ENCODE measurements at places on chromosomes 3 and 15.

DNA sequence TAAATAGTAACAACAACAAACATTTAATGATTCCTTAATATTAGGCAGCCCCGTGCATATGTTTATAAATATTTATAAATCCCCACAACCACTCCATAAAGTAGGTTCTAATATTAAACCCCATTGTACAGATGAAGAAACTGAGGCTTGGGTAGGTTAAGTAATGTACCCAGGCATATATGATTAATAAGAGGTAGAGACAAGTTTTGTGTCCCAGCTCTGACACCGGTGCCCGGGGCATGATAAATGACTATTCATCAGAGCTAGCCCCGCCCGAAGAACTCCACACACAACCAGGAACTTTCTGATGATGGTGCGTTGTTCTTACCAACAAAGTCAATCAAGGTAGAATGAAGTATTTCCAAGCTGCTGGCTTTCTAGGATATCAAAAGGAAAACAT is 19.4 kb downstream of the CDCP1 start:
- H3K4me1 ChIP-seq, result peaks cover 18% of the 10 kb centered on the region
- H3K36me3 ChIP-seq, result no peaks in the 10 kb centered on the region
- no peak for DNase-seq
- H3K4me3 ChIP-seq, result no peak overlapping the region
- H3K27me3 ChIP-seq, result no peaks in the 10 kb centered on the region

DNA sequence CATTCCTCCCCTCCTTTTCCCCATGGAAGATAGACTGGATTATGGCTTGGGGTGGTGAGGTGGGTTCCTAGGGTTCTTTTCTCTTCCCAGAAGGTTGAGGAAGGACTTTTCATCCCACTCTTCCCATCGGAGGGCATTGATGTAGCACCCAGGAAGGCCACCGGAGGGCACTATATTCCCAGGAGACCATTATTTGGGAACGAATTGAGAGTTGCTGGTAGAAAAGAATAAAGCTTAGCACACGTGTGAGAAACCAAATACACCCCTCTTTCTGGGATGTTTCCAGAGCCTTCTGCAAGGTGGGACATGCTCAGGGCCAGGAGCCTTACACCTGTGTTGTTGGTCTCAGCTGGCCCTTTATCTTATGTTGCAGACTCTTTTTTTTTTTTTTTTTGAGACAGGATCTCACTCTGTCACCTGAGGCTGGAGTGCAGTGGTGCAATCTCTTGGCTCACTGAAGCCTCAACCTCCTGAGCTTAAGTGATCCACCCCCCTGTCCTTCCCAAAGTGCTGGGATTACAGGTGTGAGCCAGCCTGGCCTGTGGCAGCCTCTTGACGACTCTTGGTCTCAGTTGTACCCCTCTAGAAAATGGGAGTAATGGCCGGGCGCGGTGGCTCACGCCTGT is 6.3 kb upstream of the CDC25A start:
- no peak overlapping the region for H3K27ac ChIP-seq
- peak; percentile 56 for DNase-seq
- H3K27me3 ChIP-seq, result peaks cover 4% of the 10 kb centered on the region
- H3K36me3 ChIP-seq, result no peaks in the 10 kb centered on the region
- no peak overlapping the region for H3K4me3 ChIP-seq

- H3K27me3 ChIP-seq, result peaks cover 12% of the 10 kb centered on the region
- H3K4me3 ChIP-seq, result no peak overlapping the region
- H3K27ac ChIP-seq, result no peak overlapping the region
- DNase-seq, result peak; percentile 37
Observed at GRCh38 chr3:66582721-66583423, 82.0 kb upstream of the LRIG1 start.

- peak; percentile 43 for DNase-seq
- peaks cover 18% of the 10 kb centered on the region for H3K4me1 ChIP-seq
- no peaks in the 10 kb centered on the region for H3K36me3 ChIP-seq
- no peaks in the 10 kb centered on the region for H3K27me3 ChIP-seq
Observed at GRCh38 chr3:197028728-197029510, 698 bp downstream of the MELTF start.

DNA sequence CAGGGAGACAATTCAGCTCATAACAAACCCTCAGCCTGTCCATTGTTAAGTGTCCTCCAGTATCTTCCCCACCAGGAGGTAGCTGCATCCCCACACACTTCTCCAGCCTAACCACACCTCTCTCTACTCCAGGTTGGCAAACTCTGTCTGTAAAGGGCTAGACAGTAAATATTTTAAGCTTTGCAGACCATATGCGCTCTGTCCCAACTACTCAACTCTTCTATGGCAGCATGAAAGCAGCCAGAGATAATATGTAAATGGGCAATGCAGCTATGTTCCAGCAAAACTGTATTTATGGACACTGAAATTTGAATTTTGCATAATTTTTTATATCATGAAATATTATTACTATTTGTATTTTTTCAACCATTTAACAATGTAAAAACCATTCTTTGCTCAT is 230.4 kb upstream of the STT3B start:
- H3K27ac ChIP-seq, result no peak overlapping the region
- no peaks in the 10 kb centered on the region for H3K4me1 ChIP-seq

All from activated CD4-positive, alpha-beta T cell treated with anti-CD3 and anti-CD28 coated beads for 36 hours (primary cell).